Common myeloid progenitor, CD34-positive (primary cell): ENCODE measurements at places on chromosomes 5 and 9.
A peak's percentile ranks its signal among the peaks of the same experiment; 100 is the strongest.

GRCh38 chr5:77168161-77168878 is 42.2 kb upstream of the PDE8B start:
- no peak for DNase-seq

DNA sequence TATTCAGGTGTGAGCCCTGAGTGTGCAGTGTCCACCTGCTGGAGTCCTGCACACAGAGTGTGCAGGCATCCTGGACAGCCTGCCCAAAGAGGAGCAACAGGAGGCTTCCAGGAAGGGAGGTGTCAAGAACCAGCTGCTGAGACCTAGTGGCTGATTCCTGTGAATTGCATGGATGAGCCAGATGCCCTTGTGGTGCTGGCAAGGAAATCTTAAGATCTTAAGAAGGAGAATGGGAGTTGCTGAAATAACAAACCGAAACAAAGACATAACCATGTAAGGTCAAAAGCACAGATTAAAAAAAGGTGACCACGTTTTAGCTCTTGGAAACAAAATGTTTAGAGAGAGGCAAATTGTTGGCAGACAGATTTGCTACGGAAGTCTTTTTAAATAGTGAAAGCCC is 29.3 kb upstream of the RPS23 start:
- DNase-seq, result no peak

- DNase-seq, result no peak
Observed at GRCh38 chr5:108623826-108624225, 123.9 kb upstream of the FER start.

GRCh38 chr9:16150938-16151650 is 598.3 kb downstream of the CCDC171 start:
- DNase-seq, result peak; percentile 9

GRCh38 chr9:116944714-116945534 is 257.8 kb downstream of the TRIM32 start:
- no peak for DNase-seq

DNA sequence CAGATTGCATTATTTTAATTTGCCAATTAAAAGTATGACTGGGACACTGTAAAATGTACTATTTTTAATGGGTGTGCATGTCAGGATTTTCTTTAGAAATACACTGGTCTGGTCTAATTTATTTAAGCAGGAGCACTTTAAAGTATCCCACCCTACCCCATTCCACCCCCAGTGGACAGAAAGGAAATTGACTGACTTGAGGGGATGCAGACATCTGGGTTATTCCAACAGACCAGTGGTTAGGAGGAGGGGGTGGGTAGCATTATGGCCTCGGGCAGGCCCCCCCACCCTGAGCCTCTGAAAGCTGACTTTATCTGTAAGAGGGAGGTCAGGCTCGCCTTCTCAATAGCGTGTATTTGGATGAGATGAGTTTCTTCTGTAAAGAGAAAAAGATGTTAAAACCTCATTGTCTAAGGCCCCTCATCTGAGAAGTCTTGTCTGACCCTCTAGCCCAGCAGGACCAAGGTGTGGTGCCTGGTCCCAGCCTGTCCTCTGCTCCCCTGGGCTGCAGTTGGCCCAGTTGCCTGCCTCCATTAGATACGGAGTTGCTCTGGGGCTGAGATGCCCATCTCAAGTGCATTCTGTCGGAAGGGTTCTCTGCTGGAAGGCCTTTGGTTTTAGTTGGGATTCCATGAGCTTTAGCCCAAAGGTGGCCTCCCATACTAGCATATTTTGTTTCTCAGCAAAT is 4.4 kb downstream of the HNRNPAB start:
- DNase-seq, result peak; percentile 65

DNA sequence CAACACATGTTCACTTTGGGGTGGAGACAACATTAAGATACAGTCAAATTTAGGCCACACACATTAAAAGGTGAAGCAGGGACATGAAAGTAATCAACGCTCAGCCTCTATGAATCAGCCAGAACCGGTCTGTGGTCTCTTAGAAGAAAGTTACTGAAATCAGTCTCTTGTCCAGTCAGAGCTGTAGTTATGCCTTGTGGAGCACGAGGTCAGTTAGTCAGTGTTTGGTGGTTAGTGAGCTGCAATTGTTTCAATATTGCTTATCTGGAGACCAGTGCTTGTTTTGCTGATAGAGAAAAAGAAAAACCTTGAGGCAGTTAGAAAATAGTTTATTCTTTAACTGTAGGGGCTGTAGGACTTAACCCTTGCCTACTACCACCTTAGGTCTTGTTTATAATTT is 157.8 kb upstream of the RASEF start:
- peak; percentile 4 for DNase-seq

- DNase-seq, result peak; percentile 22
Observed at GRCh38 chr5:174409070-174409469, 315.3 kb upstream of the MSX2 start.

GRCh38 chr5:84614906-84615305 is 230.2 kb upstream of the EDIL3 start:
- no peak for DNase-seq

- DNase-seq, result no peak
Observed at GRCh38 chr9:8880060-8880459, 1080.5 kb upstream of the DMAC1 start.

- no peak for DNase-seq
Observed at GRCh38 chr9:127351182-127352166, 45.5 kb upstream of the SLC2A8 start.

DNA sequence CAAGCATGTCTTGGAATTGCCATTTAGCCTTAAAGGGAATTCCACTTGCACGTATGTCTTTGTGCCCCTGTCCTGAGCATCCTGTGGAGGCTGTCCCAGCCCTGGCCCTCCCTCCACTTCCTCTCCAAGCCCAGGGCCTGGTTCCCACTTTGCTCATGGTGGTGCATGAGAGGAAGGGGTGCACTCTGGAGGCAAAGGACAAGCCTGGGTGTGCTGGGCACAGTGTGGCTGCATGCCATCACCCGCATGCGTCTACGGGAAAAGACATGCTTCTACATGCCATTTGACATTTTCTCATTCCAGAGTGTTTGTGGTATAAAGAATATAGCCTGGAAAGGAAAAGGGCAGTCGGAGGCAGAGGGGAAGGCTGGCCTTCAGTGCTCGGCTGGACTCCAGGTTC is 7.2 kb upstream of the IRX2 start:
- DNase-seq, result no peak

DNA sequence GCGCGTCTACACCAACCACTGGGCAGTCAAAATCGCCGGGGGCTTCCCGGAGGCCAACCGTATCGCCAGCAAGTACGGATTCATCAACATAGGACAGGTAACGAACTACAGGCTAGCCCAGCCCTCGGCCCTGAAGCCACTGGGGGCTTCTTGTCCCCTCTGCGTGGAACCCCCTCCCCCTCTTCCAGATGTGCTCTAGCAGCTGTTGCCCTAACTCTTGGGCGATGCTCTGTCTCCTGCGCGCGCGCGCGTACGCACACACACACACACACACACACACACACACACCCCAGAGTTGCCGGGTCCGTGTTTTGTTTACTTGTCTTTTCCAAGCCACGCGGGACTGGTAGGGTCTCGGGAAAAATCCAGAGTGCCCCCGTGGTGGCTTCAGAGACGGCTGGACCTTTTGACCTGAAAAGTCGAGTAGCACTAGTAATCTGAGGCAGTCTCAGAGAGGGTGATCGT is 836 bp downstream of the PCSK5 start:
- peak; percentile 78 for DNase-seq
